ENCODE measurements at places on chromosomes 6 and 20.

DNA sequence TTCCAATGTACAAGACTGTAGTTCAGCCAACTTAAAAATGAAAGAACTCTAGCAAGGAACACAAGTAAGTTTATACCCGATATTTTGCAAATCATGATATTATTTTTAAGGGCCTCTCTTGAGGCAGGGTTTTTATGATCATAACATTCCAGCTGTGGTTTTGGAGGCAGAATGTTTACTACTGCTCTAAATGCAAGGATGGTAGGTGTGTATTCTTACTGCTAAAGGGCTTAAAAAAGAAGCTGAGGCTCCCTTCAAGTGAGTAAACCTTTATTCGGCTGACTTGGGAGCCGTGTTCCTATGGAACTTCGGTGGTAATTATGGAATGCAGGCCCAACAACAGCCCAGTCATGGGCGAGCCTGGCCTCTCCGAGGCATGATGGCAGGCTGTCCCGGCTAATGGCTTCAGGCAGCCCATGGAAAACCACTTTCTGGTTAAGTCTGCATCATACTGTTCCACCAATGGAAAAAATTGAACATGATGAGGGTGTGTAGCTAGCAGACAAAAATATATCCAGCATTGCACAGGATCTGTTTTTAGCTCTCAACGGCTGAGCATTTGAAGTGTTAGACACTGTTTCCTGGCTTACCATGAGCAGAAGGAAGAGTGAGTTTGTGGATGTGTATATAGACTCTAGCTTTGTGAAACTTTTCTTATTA, 111.5 kb downstream of the TIAM2 start:
- DNase-seq, result no peak

- DNase-seq, result no peak
These were observed 2.7 kb downstream of the PTK6 start for GRCh38 chr20:63534427-63534830.

GRCh38 chr6:128230267-128230989, 290.0 kb downstream of the PTPRK start:
- DNase-seq, result no peak

DNA sequence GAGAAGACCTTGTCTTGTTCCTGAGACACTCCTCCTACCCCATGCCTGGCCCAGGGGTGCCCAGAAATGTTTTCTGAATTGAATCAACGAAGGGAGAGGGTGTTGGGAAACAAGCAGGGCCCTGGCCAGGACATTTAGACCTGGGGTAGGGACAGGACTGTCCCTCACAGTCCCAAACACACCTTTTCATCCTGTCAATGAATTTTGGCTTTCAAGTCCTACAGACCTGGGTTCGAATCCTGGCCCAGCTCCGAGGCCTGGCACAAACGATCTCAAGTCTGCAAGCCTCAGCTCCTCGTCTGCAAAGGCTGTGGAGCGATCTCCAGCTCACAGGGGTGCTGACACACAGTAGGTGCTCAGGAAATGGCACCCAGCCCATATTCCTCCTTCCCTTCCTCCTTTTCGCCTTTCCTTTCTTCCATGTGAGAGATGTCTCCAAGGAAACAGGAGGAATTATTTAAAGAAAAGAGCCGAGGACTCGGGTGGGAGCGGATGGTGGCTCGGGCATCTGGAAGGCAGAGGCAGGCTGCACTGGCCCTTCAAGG, 7.3 kb upstream of the DLGAP4 start:
- DNase-seq, result no peak

DNA sequence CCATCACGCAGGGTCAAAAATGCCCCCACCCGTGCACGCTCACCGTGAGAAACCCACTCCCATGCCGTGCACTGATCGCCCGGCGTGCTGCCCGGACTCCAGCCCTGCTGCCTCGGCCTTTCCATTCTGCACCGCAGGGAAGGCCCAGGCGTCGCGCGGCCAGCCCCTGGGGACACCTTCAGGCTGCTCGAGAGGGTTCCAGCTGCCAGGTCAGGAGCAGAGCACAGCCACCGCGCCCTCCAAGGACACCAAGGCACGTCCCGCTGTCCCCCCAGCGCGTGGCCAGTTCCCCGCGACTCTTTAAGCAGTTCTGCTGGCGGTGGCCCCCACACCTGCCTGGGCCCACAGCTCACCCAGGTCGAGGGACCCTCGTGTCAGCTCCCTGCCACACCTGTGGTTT, 314.3 kb upstream of the QKI start:
- DNase-seq, result no peak

GRCh38 chr20:35370751-35371150, 41.0 kb downstream of the UQCC1 start:
- no peak for DNase-seq

DNA sequence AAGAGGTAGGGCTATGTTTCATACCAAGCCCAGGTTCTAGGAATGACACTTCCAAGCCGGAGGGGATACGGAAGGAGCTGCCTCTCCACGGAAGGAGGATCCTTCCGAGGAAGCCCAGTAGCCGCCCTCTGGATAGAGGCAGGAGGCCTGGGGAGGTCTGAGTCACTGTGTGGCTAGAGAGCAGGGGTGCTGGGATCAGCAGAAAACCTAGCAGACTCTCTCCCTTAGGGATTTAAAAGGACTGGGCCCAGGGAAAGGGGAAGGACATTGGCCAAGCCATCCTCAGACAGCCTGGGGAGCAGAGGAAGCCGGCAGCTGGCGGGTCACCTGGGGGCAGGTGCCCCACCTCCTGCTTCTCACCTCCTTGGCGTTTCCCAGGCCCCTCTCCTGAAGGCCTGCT, 36.6 kb upstream of the NFATC2 start:
- no peak for DNase-seq

- DNase-seq, result no peak
These were observed 250.7 kb upstream of the SLC35B3 start for GRCh38 chr6:8686077-8686476.

DNA sequence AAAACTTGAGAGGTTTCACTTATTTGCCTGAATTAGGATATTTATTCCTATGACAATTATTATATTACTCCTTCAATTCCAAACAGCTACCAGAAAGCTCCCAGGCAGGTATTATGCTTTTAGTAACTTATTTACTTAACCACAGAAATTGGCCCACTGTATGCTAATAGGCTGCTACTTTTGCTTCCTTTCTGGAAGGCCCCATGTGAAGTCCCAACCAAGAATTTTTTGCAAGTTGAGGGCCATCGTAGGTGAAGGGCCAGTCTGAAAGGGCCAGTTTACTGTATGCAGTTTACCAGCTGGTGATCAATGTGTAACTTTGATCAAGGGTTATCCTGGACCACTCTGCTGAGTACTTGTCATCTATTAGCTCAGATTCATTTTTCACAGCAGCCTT, 45.0 kb downstream of the EDN1 start:
- DNase-seq, result no peak

DNA sequence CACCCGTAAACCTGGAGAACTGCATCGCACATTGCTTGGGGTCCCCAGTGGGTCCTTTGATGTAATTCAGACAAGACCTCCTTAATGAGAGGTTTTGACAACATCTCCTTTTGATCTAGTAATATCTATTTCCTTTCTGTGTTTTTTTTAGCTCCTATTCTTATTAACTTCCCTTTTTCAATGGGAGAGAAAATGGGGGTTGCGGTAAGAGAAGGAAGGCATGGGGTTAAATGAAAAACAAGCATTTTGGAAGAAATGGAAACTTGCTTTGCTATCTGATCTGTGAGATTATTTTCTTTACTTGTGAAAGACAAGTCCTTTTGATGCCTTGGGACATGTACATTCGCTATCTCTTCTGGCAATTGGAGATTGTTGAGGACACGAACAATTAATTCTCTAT, 418.6 kb upstream of the MAN1A1 start:
- DNase-seq, result no peak

DNA sequence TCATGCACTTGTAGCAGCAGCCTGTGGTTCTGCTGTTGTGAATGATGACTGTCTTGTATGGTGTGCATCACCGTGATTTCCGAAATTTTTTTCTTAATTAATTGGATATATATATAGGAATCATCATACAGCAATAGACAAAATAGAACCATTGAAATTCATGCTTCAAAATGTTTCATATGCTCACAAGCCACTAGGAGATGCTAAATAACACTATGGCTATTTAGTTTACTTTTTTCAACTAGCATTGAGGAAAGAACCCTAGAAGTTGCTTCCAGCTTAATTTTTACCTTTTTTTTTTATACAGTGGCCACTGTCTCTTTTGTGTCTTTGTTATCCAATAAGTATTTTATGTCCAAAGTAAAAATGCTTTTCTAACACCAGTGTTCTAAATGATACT, 485.4 kb downstream of the CDKAL1 start:
- no peak for DNase-seq

- no peak for DNase-seq
These were observed 347.8 kb upstream of the CNR1 start for GRCh38 chr6:88513920-88514319.

- no peak for DNase-seq
These were observed 22.4 kb upstream of the UTRN start for GRCh38 chr6:144262470-144263369.

DNA sequence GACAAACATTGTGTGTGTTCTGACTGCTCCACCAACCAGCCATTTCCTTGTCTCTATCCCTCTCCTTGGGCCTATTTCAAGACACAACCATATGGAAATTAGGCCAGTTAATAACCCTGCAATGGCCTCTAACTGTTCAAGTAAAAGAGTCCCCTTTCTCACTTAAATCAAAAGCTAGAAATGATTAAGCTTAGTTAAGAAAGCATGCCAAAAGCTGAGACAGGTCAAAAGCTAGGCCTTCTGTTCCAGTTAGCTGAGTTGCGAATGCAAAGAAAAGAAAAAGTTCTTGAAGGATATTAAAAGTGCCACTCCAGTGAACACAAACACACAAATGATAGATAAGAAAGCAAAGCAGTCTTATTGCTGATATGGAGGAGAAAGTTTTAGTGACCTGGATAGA, 22.5 kb downstream of the SERINC1 start:
- DNase-seq, result no peak

GRCh38 chr20:15706719-15707118, 866.5 kb downstream of the KIF16B start:
- no peak for DNase-seq

DNA sequence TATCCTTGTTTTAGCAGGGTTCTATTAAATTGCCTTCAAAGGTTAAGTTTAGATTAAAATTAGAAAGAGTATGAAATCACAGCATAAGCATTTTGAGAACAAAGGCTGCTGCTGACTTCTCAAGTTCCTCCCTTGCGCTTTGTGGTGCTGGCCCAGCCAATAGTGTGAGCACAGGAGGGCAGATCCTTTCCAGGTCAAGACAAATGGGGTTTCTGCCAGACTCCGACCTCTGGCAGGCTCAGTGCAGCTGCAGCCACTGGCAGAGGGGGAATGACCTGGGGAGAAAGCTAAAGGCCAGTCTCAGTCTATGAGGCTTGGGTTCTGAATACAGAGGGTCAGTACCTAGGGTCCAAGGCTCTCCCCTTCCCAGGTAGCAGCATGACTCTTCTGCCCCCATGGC, 27.0 kb downstream of the CLIC5 start:
- no peak for DNase-seq

DNA sequence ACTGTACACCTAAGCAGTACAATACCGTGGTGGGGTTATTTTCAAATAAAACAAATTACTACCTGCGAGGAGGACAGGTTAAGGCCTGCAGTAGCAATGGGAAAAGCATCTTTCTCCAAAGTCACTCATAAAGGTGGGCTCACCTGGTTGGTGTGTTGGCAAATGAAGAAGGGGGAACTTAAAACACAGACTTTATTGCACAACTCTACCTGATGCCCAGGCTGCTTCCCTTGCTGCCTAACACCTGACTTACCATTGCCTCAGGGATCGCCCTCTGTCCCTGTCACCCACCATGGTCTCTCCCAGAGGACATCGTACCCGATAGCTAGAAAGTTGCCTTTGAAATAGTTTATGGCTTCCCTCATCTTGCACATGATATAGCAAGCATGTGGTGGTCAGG, 53.6 kb downstream of the GNAS start:
- no peak for DNase-seq

DNA sequence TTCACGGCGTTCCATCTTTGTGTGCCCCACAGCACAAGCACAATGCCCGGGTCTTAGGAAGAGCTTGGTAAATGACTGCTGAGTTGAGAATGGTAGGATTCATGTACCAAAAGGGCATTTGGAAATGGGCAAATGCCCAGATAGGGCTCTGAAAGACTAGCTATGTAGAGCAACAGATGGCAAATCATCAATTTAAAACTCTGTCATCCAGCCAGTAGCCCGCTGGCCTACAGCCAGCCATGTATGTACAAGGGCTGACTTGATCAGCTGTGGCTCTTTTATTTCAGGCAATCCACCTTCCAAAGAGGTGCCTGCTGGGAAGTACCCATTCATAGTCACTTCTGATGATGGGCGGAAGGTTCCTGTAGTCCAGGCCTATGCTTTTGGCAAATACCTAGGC, 35.1 kb downstream of the NT5E start:
- DNase-seq, result peak; percentile 83

GRCh38 chr6:33252759-33253158, 18.9 kb downstream of the VPS52 start:
- no peak for DNase-seq

GRCh38 chr20:11210611-11211010, 536.8 kb upstream of the JAG1 start:
- no peak for DNase-seq

- DNase-seq, result no peak
These were observed 148.5 kb downstream of the PHACTR3 start for GRCh38 chr20:59752704-59753460.

DNA sequence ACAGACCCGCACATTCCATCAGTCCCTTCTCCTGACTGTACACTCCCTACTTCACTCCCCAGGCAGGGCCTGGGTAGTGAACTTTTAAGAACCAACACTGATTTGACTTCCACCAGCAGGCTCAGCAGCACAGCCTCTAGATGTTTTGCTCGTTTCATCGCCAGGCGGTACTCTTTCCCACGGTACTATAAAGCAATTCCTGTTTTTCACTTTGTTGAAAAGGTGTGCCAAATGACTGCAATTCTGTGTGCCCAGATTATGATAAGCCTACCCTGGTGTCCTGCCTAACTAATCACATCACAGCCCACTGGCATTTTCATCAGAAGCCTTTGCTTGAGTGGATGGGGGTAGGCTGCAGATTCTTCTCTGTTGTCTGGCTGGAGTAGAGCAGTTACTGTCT, 12.9 kb upstream of the WTAP start:
- no peak for DNase-seq

DNA sequence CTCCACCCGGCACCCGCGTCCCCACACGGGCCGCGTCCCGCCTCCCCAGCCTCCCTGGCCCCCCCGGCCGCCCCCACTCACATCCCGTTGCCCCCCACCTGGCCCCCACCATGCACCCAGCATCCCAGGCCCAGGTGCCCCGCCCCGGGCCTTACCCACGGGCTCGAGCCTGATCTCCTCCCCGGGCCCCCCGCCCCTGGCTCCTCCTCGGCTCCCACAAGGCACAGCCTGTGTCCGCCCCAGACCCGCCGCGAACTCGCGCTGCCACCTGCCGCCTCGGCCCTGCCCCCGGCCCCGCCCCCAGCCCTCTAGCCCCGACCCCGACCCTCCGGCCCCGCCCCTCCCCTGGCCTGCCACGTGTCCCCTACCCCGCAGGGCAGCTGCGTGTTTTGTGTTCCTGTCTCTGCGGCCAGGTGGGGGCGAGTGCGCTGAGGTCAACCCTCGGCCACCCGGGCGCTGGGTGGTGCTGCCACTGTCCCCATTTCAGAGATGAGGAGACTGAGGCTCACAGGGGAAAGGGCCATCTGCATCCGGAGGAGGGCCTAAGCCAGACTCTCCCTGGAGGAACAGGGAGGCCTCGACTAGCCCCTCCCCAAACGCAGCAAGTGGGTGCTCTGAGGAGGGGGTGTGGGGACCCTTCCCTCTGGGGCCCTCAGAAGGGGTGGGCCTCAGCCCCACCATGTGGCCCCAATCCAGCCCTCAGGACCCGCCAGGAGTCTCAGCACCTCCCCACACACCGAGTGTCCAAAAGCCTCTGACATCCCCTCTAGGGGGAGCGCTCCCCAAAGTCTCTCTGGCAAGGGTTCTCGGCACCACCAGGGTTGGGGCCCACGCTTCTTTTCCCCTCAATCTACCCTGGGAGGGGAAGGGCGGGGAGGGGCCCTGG, 99.8 kb downstream of the TAF4 start:
- DNase-seq, result no peak

Measured in NCI-H446 (cell line).